ENCODE measurements at places on chromosomes 5 and 9. TPM values are rescaled to one million over a fixed set of nuclear protein-coding genes. Genes with fewer than 3 reads are reported as not detected.
A peak's percentile ranks its signal among the peaks of the same experiment; 100 is the strongest.

DNA sequence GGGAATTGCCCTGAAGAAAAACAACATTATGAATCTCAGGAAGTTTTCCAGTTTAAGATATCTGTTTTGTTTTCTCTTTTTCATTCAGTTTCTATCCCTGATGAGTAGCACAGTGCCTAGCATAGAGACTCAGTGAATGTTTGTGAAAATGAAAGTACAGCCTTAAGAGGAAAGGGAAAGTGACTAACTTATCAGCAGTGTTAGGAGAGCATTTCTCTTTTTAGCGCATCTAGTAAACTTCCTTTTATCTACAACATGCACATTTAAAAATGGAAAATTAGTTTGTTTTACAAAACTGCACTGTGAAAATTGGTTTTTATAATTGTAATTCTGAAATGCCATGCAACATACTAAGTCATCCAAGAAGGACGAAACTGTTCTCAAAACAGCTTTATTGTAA is 110.8 kb downstream of the SMARCA2 start:
- H3K4me3 ChIP-seq, result no peak overlapping the region
- no peaks in the 10 kb centered on the region for H3K27me3 ChIP-seq
- peak overlapping the region; percentile 34 for H3K27ac ChIP-seq
- no peaks in the 10 kb centered on the region for H3K36me3 ChIP-seq
- DNase-seq, result no peak

GRCh38 chr9:78644359-78644758 is 347.4 kb downstream of the PSAT1 start:
- H3K4me3 ChIP-seq, result no peak overlapping the region
- no peaks in the 10 kb centered on the region for H3K27me3 ChIP-seq
- no peaks in the 10 kb centered on the region for H3K36me3 ChIP-seq
- DNase-seq, result no peak
- H3K27ac ChIP-seq, result no peak overlapping the region
- H3K4me1 ChIP-seq, result no peaks in the 10 kb centered on the region

DNA sequence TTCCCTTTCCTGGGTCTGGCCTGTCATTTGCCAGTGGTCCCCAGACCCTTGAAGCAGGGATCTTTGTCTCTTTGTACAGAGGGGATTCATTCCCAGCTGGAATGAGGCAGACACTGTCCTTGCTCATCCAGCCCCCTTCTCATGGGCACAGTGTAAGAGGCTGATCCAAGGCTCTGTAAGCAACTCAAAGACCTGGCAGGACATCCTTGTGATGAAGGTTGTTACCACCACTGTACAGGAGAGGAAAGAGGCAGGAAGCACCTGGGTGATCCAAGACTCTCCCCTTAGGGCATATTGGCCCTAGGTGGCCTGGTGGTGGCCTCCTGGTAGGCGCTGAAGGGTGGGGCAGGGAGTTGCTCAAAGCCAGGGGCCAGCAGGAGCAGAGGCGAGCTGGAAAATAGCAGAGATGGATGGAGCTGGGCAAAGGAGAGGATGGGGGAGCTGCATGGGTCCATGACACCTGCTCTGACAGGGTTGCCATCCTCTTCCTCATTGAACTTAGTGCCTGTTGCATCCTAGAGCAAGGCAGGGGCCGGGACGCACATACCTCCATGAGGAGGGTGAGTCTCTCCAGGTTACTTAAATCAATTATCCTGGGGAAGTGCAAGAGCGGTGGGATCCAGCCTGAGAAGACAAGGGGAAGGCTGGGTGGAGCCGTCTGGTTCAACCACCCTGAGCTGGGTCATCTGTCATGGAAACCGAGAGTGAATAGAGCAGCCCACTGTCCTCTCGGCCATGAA is 9.8 kb upstream of the GADD45G start:
- no peak overlapping the region for H3K4me3 ChIP-seq
- H3K36me3 ChIP-seq, result no peaks in the 10 kb centered on the region
- no peaks in the 10 kb centered on the region for H3K27me3 ChIP-seq
- no peak overlapping the region for H3K27ac ChIP-seq

GRCh38 chr9:131534721-131535237 is 3.7 kb upstream of the UCK1 start:
- H3K4me1 ChIP-seq, result peaks cover 10% of the 10 kb centered on the region
- H3K36me3 ChIP-seq, result no peaks in the 10 kb centered on the region
- no peak for DNase-seq
- no peaks in the 10 kb centered on the region for H3K27me3 ChIP-seq

Gene VLDLR
- 22.5 TPM for total RNA-seq

DNA sequence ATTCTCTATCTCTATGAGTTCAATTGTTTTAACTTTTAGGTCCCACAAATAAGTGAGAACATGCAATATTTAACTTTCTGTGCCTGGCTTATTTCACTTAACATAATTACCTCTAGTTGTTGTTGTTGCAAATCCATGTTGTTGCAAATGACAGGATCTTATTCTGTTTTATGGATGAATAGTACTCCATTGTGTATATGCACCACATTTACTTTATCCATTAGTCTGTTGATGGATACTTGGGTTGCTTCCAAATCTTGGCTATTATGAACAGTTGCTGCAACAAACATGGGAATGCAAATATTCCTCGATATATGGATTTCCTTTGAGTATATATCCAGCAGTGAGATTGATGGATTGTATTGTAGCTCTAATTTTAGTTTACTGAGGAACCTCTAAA is 36.3 kb downstream of the MEGF9 start:
- H3K4me1 ChIP-seq, result peaks cover 10% of the 10 kb centered on the region
- H3K4me3 ChIP-seq, result no peak overlapping the region
- no peak overlapping the region for H3K27ac ChIP-seq
- no peaks in the 10 kb centered on the region for H3K27me3 ChIP-seq
- no peaks in the 10 kb centered on the region for H3K36me3 ChIP-seq

Gene C5orf58
- total RNA-seq, result not detected

Gene OR1J2
- total RNA-seq, result not detected

DNA sequence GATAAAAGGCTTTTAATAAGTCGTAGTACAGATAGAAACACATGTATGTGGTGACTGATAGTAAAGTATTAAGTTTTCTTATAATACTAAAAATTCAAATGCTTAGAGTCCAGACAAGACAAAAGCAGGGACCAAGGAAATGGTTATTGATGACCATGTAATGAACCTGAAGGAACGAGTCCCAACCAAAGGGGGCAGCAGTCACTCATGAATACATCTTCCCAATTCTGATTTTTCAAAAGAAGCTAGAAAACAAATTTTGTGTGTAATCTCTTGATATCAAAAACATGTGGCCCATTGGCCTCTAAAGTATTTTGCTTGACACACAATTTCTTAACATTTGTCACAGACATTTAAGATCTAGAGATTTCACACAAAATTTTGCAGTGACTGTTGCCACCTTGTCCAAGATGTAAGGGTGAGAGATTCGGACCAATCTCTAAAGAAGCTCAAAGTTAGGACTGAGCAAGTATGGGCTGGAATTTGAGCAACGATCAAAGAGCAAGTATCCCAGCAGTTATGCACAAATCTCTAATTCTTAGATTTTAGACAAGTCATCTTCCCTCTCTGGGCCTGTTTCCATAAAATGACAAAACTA is 66.8 kb downstream of the ARL15 start:
- H3K4me1 ChIP-seq, result no peaks in the 10 kb centered on the region
- H3K36me3 ChIP-seq, result no peaks in the 10 kb centered on the region
- H3K4me3 ChIP-seq, result no peak overlapping the region
- no peak overlapping the region for H3K27ac ChIP-seq

- peak overlapping the region; percentile 98 for H3K27ac ChIP-seq
- H3K27me3 ChIP-seq, result no peaks in the 10 kb centered on the region
- DNase-seq, result peak; percentile 44
- peak overlapping the region; percentile 60 for H3K4me3 ChIP-seq
Observed at GRCh38 chr5:138339091-138339456, 1.0 kb downstream of the FAM53C start.

Gene ENTPD2
- total RNA-seq, result 1.8 TPM

GRCh38 chr9:9764821-9765220 is 848.0 kb downstream of the PTPRD start:
- DNase-seq, result no peak
- H3K27ac ChIP-seq, result no peak overlapping the region
- no peaks in the 10 kb centered on the region for H3K4me1 ChIP-seq
- H3K36me3 ChIP-seq, result no peaks in the 10 kb centered on the region

DNA sequence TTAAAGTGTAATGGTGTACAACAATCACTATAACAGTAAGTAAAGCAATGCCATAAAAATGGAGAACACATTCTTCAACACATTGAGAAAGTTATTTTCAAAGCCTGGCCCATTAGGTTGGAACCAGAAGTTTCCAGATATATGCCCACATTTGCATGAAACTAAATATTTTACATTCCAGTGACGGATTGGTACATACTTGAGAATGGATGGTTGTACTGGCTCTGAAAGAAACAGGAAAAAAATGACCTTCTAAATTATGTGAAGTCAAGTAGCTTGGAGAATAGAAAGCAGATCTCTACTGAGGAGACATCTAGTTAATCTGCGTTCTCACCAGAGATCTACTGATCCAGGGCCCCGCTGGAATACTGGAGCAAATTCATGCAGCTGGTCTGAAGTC is 1037.0 kb downstream of the NR2F1-AS1 start:
- no peak for DNase-seq
- H3K36me3 ChIP-seq, result no peaks in the 10 kb centered on the region
- no peak overlapping the region for H3K4me3 ChIP-seq
- no peak overlapping the region for H3K27ac ChIP-seq
- H3K4me1 ChIP-seq, result peaks cover 14% of the 10 kb centered on the region

- peaks cover 11% of the 10 kb centered on the region for H3K4me1 ChIP-seq
- H3K27me3 ChIP-seq, result no peaks in the 10 kb centered on the region
- H3K4me3 ChIP-seq, result no peak overlapping the region
- peak overlapping the region; percentile 50 for H3K27ac ChIP-seq
- H3K36me3 ChIP-seq, result no peaks in the 10 kb centered on the region
Observed at GRCh38 chr9:35660966-35661415, 2.9 kb downstream of the CCDC107 start.

Gene ERBIN
- total RNA-seq, result 118 TPM

DNA sequence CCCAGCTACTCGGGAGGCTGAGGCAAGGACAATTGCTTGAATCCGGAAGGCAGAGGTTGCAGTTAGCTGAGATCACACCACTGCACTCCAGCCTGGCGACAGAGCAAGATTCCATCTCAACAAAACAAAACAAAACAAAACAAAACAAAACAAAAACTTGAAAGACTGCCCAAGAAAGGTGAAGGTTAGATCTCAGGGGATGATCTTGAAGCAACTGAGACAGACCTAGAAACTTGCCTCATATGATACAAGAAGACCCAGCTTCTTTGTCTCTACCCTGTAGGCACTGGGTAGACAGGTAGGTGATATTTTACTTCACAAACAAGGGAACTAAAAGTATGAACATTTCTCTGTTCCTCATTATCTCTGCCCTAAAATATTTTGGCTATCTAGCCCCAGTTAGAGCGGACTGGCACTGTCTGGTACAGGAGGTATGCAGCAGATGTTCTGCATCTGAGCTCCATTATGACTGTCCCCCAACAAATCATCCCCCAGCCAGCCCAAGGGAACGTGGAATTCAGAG is 26.3 kb upstream of the SHOC1 start:
- H3K36me3 ChIP-seq, result no peaks in the 10 kb centered on the region
- H3K4me3 ChIP-seq, result no peak overlapping the region
- no peak overlapping the region for H3K27ac ChIP-seq

DNA sequence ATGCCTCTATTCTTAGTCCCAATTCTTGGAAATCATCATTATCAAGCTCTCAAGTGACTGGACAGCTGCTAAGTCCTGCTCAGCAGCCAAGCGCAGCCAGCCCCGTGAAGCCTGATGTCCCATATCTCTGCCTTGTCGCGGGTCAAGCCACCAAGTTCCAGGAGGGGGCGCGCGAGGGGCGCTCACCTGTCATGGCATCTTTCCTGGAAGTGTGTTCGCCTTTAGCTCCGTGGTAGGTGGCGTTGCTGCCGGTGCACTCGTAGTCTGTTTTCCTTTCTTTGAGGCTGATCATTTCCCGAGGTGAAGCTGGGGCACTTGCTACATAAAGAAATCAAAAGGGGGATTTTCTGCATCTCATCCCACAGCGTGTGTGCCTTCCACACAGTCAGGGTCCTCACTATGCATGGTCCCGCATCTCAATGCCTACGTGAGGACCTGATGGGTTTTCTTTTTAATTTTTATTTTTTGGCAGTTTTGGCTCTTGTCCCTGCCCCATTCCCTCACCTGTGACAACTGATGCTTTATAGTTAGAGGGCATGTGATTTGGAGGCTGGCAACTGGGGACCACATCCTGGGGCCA is 227.0 kb upstream of the DAP start:
- DNase-seq, result peak; percentile 79
- H3K4me1 ChIP-seq, result no peaks in the 10 kb centered on the region
- no peak overlapping the region for H3K27ac ChIP-seq
- H3K27me3 ChIP-seq, result no peaks in the 10 kb centered on the region
- no peaks in the 10 kb centered on the region for H3K36me3 ChIP-seq

Gene ARHGEF28
- 7.6 TPM for total RNA-seq

DNA sequence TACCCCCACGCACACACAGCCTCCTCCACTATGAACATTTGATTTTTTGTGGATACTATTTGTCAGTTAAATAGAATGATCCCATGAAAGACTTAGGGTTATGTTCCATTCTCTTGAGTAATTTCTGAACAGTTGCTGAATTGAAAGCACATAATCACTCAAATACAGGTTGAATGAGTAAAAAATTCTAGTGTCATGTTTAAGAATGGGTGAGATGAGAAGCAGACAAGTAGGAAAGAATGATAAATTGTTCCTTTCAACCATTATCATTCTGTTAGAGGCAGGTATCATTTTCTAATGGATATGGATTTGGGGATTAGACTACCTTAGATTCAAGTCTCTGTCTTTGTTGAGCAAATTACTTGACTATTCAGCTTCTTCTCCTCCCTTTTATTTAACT is 19.3 kb downstream of the RAD50 start:
- H3K36me3 ChIP-seq, result peaks cover 5% of the 10 kb centered on the region
- H3K27me3 ChIP-seq, result no peaks in the 10 kb centered on the region
- H3K4me1 ChIP-seq, result no peaks in the 10 kb centered on the region
- H3K27ac ChIP-seq, result no peak overlapping the region

- H3K36me3 ChIP-seq, result no peaks in the 10 kb centered on the region
- no peak overlapping the region for H3K4me3 ChIP-seq
- DNase-seq, result no peak
- no peak overlapping the region for H3K27ac ChIP-seq
- peaks cover 11% of the 10 kb centered on the region for H3K4me1 ChIP-seq
Observed at GRCh38 chr9:72599874-72600534, 78.6 kb downstream of the TMC1 start.

Gene NEUROG1
- not detected for total RNA-seq

Gene PCDHGC5
- 0.92 TPM for total RNA-seq

DNA sequence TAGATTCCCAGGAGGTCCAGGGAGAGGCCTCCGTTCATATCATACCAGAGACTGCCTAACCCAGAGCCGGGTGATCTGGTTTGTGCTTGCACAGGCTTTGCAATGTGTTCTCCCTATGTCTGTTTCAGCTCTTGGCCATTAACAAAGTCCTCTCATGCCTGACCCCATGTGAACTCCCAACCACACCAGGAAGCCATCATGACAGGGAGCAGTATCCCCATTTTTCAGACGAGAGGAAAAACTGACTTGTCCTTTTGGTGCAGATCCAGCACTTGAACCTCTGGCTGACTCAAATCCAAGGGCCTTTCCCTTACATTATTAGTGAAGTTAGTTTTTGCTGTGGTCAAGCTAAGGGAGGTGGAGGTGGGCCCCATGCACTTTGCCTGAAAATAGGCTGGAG is 58.4 kb downstream of the TEX10 start:
- H3K36me3 ChIP-seq, result no peaks in the 10 kb centered on the region
- no peak for DNase-seq
- H3K27ac ChIP-seq, result no peak overlapping the region
- H3K4me3 ChIP-seq, result no peak overlapping the region

Gene DAPK1
- total RNA-seq, result 62.3 TPM
